Ascending aorta (tissue), 2 donors: ENCODE measurements at places on chromosomes 7 and 10. TPM values are rescaled to one million over a fixed set of nuclear protein-coding genes. Genes with fewer than 3 reads are reported as not detected.

GRCh38 chr10:47159361-47160260 is 140.4 kb upstream of the GDF10 start:
- no peak for DNase-seq

The TMEM184A gene
- total RNA-seq: not detected

DNA sequence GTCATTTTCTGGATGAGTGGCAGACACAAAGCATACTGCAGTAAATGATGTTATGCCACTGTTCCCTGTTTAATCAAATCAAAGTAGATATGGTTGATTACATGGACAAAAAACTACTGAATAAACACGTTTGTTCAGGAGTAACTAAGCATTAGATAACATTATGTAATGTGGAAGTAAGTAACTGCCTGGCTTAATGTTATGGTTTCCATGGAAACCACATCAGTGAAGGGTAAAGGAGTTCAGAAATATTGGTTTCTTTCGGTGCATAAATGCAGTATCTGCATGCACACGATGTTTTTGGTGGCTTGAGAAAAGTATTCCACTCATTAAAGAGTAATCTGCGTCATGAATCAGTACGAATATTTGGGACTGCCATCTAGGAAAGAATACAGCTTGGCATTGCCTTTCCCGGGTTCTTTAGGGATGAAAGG is 131.3 kb upstream of the PRKCQ start:
- DNase-seq: no peak

- no peak for DNase-seq
These were observed 48.9 kb upstream of the KDM7A start for GRCh38 chr7:140225562-140226249.

The RBAK gene
- total RNA-seq: 9.9 TPM

The ING3 gene
- 6.8 TPM for total RNA-seq

DNA sequence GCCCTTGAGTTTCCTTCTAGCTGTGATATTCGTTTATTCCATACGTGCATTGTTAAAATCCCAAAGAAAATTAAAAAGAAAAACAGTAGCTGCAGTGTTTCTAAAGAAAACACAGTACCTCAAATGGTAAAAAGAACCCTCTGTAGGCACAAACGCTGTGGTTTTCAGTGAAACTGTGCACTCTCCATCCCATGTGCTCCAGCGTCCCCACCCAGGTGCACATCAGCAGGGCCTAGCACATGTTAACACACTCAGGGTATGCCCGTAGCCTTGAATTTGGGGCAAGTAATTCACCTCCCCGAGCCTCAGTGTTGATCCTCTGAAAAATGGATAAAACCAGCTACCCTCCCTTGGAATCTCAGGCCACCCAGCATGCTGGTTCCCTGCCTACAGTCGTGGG is 9.5 kb downstream of the SLC18A2 start:
- no peak for DNase-seq

DNA sequence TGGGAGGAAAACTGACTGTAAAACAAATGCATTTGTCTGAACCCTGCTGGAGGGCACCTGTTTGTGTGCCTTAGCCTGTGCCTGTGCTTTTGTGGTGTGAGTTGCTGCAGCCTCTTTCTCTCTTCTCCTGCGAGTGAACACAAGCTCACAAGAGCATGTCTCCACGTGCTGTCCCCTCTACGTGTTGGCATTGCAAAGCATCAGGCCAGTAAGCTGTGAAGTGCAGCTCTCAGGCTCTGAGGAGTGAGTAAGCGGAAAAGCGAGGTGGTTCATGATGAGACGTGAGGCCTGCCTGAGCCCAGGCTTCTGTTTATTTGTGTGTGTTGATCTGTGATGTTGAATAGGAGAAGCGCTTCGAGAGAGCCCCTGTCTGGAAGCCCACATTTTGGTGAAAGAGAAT is 85.6 kb upstream of the PDCD4 start:
- DNase-seq: no peak

GRCh38 chr7:55110993-55111361 is 92.2 kb downstream of the EGFR start:
- no peak for DNase-seq

DNA sequence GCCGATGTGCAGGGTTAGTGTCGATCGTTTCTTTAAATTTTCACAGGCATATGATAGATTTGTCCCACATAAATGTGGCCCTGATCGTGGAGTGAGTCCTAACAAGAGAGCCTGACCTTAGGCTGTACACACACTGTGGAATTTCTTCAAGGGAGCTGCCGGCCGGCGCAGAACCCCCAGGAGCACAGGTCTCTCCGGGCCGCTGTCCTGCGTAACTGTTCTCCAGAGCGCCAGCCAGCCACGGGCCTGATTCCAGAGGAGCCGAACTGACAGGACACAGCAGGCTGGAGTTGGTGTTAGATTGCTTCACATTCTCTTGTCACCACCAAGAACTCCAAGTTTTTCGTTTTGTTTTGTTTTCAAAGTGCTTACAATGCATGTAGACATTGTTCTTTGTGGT is 37.3 kb downstream of the SHH start:
- no peak for DNase-seq

DNA sequence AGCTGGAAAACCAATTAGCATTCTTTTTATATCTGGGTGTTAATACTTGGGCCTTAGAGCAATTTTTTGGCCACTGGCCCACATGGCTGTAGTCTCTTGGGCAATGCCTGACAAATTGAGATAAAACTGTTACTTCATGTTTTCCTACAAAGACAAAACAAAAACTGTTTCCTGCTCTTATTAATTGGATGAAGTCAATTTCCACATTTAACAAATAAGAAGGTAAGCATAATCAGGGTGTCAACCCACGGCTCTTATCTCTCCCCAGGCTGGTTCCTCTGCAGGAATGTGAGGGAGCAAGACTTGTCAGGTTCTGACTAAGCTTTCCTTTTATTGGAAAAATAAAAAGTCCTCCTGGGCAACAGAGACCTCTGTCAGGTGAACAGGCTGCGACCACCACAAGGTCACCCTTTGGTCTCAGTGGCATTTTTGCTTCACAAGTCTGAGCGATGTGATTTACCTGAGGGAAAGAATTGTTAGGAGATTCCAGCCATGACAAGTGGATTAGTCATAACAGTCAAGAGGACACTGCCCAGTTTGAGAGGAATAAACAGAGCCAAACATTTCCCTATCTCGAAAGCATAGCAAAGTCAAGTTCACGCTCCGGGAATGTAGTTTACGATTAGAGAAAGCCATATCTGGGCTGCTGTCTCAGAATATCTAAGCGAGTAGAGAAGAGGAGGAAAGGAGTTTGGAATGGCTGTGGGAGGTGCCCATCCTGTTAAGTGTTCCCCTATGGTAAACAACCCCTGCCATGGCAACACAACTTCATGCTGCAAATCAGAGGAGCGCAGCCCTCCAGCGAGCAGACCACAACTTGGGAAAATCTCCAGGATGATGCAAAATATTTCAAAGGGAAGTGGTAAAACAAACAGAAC is 144.4 kb downstream of the TES start:
- DNase-seq: no peak

- no peak for DNase-seq
These were observed 68.0 kb upstream of the NRP1 start for GRCh38 chr10:33402220-33403073.

DNA sequence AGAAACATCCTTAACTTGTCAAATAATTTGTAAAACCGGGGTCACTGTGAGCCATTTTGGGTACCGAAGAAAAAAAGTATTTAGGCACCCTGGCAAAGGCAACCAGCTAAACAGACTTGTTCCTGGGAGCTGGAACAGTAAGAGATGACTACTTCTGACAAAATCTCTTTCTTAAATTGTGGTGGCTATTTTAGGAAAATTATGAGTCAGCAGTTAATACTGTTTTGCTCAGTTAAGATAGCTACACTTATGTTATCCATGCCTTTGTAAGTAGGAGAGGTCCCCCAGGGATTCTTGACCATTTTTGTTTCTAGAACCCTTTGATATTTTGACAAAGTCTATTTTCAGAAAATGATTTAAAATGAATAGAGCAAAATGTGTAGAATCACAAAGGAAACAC is 68.7 kb downstream of the TAX1BP1 start:
- no peak for DNase-seq

DNA sequence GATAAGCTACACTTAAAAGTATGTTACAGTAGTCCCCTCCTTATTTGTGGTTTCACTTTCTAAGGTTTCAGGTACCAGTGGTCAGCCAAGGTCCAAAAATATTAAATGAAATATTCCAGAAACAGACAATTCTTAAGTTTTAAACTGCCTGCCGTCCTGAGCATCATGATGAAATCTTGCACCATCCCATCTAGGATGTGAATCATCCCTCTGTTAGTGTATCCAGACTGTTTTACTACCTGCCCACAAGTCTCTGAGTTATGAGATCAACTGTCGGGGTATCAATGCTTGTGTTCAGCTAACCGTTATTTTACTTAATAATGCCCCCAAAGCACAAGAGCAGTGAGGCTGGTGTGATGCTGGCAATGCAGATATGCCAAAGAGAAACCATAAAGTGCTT is 11.4 kb downstream of the KDM7A start:
- DNase-seq: no peak

The ADCY1 gene
- 3.6 TPM for total RNA-seq

- no peak for DNase-seq
These were observed 66.9 kb downstream of the CDHR3 start for GRCh38 chr7:106029941-106030340.

The STK17A gene
- 9.6 TPM for total RNA-seq

- DNase-seq: no peak
These were observed 172.8 kb downstream of the GATA3 start for GRCh38 chr10:8227246-8227645.

The ACSM6 gene
- total RNA-seq: not detected

The SSC4D gene
- total RNA-seq: not detected

DNA sequence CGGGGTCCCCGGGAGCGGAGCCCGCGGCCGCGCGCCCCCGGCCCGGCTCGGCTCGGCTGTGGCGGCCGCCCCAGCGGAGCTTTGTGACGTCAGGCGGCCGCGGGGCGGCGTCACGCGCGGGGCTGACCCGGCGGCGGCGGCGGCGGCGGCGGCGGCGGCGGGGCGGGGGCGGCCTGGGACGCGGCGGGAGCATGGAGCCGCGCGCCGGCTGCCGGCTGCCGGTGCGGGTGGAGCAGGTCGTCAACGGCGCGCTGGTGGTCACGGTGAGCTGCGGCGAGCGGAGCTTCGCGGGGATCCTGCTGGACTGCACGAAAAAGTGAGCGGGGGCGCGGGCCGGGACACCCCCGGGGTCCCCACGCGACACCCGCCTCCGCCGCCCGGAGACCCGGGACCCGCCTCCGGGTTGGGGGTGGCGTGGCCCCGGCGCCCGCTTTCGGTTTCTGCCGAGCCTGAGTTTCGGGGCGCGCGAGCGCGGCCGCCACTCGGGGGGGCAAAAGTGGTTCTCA is at the start of gene PWWP2B:
PWWP2B (plus strand) TSS at position 165 of the 506 bp plus-strand sequence; CDS start at position 192, 27 bp downstream.
- DNase-seq: no peak

The TET1 gene
- total RNA-seq: 3.9 TPM

The ACTR3C gene
- 0.11 TPM for total RNA-seq

GRCh38 chr10:4120096-4120853 is 335.3 kb upstream of the KLF6 start:
- no peak for DNase-seq

DNA sequence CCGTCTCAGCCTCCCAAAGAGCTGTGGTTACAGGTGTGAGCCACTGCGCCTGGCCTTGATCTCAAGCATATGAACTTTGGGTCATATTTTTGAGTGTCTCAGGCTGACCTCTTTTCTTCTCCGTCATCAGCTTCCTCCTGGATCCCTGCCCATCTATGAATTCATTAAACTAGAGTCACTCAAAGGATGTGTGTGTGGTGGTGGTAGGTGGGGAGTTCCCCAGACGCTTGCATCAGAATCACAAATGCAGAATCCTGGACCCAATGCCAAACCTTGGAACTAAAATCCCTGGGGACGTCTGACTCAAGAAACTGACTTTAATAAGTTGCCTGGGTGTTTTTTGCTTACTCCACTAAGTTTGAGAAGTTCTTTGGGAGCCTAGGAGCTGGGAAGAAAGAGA is 6.7 kb upstream of the CREB5 start:
- DNase-seq: peak; percentile 91
